ENCODE measurements at places on chromosomes 7 and 10. TPM values are rescaled to one million over a fixed set of nuclear protein-coding genes. Genes with fewer than 3 reads are reported as not detected.
A peak's percentile ranks its signal among the peaks of the same experiment; 100 is the strongest.

GRCh38 chr10:45075826-45076380, 75.2 kb downstream of the ZNF22 start:
- no peak for DNase-seq
- no peaks in the 10 kb centered on the region for H3K36me3 ChIP-seq
- 0 out of 2 replicates have a peak, but pooled peaks cover 9% of the 10 kb centered on the region for H3K27me3 ChIP-seq
- H3K4me1 ChIP-seq, result no peaks in the 10 kb centered on the region

- no peaks in the 10 kb centered on the region for H3K4me1 ChIP-seq
- H3K4me3 ChIP-seq, result no peak overlapping the region
- no peaks in the 10 kb centered on the region for H3K27me3 ChIP-seq
- DNase-seq, result no peak
- H3K36me3 ChIP-seq, result no peaks in the 10 kb centered on the region
- H3K27ac ChIP-seq, result no peak overlapping the region
These were observed 20.4 kb upstream of the ST8SIA6 start for GRCh38 chr10:17474595-17475323.

DNA sequence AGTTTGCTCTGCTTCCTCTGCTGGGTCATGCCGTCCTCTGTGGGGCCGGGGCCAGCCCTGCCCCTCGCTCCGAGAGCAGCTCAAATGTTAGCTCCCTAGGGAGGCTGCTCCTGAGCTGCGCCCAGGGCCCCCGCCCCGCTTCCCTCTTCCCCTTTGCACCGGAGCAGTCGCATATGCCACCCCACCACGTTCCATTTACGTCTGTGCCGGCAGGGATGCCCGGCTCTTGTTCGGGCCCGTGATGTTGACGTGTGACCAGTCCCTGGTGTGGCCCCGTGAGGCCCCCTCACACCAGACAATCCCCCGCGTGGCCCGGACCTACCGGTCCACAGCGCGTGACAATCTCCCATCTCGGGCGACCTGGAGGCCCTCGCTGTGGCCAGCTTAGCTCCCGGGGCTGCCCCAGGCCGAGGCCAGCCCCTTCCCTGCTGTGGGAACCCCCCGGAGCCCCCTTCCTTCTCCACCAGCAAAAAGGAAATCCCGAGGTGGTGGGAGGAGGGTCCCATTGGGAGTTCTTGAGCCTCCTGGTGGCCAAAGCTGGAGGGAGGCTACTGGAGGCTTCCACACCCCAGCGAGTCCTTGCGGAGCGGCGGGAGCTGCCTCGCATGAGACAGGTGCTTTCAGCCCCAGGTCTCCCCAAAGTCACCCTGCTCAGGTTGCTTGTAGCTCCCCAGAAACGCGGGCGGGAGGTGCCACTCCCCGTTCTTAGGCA, 15.2 kb downstream of the FAM20C start:
- no peak for DNase-seq
- H3K4me3 ChIP-seq, result no peak overlapping the region
- H3K36me3 ChIP-seq, result no peaks in the 10 kb centered on the region
- no peak overlapping the region for H3K27ac ChIP-seq
- no peaks in the 10 kb centered on the region for H3K27me3 ChIP-seq
- no peaks in the 10 kb centered on the region for H3K4me1 ChIP-seq

GRCh38 chr10:79937701-79938151, 11.2 kb downstream of the SFTPD start:
- peaks cover 40% of the 10 kb centered on the region for H3K27me3 ChIP-seq
- no peaks in the 10 kb centered on the region for H3K36me3 ChIP-seq
- DNase-seq, result no peak
- H3K4me1 ChIP-seq, result no peaks in the 10 kb centered on the region

GRCh38 chr10:43091846-43092245, 15.0 kb downstream of the RET start:
- no peaks in the 10 kb centered on the region for H3K36me3 ChIP-seq
- no peak overlapping the region for H3K27ac ChIP-seq
- DNase-seq, result peak; percentile 59
- H3K4me3 ChIP-seq, result no peak overlapping the region

- H3K4me1 ChIP-seq, result no peaks in the 10 kb centered on the region
- H3K4me3 ChIP-seq, result no peak overlapping the region
- DNase-seq, result no peak
- H3K36me3 ChIP-seq, result no peaks in the 10 kb centered on the region
- H3K27ac ChIP-seq, result no peak overlapping the region
These were observed 7.7 kb upstream of the AEBP1 start for GRCh38 chr7:44096326-44096881.

- H3K4me3 ChIP-seq, result no peak overlapping the region
- H3K27me3 ChIP-seq, result no peaks in the 10 kb centered on the region
- H3K4me1 ChIP-seq, result no peaks in the 10 kb centered on the region
- peaks cover 16% of the 10 kb centered on the region for H3K36me3 ChIP-seq
These were observed 77.5 kb downstream of the EGFR start for GRCh38 chr7:55096323-55096722.

- H3K27me3 ChIP-seq, result no peaks in the 10 kb centered on the region
- H3K4me3 ChIP-seq, result no peak overlapping the region
- no peak for DNase-seq
- H3K4me1 ChIP-seq, result no peaks in the 10 kb centered on the region
- no peaks in the 10 kb centered on the region for H3K36me3 ChIP-seq
- H3K27ac ChIP-seq, result no peak overlapping the region
These were observed 271.9 kb downstream of the PLXDC2 start for GRCh38 chr10:20088061-20088701.

- no peaks in the 10 kb centered on the region for H3K27me3 ChIP-seq
- no peaks in the 10 kb centered on the region for H3K36me3 ChIP-seq
- H3K4me3 ChIP-seq, result no peak overlapping the region
- DNase-seq, result peak; percentile 56
- peak overlapping the region; percentile 83 for H3K27ac ChIP-seq
- peaks cover 30% of the 10 kb centered on the region for H3K4me1 ChIP-seq
These were observed 148.7 kb downstream of the MYOF start for GRCh38 chr10:93333278-93333978.

DNA sequence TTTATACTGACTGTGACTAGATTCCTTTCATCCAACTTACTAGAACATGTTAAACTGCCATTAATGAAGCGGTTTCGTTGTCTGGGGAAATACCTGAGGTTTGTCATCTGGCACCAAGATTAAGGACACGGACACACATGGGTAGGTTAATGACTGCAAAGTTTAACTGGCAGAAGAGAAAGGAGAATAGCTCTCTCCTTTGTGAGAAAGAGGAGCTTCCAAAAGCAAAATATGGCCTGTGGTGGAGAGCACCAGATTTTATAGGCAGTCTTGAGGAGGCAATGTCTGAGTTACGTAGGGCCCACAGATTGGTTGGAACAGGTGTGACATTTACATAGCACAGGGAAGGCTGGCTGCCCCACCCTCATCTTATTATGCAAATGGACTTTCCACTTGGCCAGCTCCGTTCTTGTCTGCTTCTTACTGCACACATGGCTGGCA, 1193.0 kb upstream of the CELF2 start:
- no peak overlapping the region for H3K27ac ChIP-seq
- H3K36me3 ChIP-seq, result no peaks in the 10 kb centered on the region
- no peak for DNase-seq

DNA sequence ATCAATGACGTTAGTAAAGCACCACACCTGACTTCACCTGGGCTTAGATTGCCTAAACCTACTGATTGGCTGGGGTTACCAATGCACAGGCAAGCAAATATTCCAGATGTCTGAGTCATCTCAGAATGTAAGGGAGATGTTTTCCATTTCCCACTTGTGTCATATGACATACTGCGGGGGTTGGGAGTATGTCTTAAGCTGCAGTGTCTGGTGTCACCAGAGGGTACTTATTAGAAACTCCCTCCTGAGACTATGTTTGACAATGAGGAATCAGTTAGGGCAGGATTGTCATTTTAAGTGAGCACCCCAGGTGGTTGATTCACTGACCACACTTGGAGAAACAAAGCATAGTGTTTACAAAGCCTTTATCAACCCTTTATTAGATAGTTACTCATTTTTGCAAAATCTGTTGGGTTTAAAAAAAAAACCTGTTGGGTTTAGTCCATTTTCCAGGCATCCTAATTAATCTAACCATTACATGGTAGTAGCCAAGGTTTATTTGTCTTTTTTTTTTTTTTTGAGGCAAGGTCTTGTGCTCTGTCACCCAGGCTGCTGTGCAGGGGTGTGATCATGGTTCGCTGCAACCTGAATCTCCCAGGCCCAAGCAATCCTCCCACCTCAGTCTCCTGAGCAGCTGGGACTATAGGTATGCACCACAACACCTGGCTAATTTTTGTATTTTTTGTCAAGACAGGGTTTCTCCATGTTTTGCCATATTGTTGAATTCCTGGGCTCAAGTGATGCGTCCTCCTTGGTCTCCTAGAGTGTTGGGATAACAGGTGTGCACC, 72.5 kb downstream of the CDK6 start:
- peak; percentile 74 for DNase-seq
- H3K36me3 ChIP-seq, result peaks cover 21% of the 10 kb centered on the region
- H3K27me3 ChIP-seq, result no peaks in the 10 kb centered on the region

GRCh38 chr7:32299133-32299702, 191.0 kb downstream of the LSM5 start:
- no peaks in the 10 kb centered on the region for H3K36me3 ChIP-seq
- no peak for DNase-seq
- H3K4me1 ChIP-seq, result no peaks in the 10 kb centered on the region
- no peak overlapping the region for H3K27ac ChIP-seq
- H3K4me3 ChIP-seq, result no peak overlapping the region
- peaks cover 45% of the 10 kb centered on the region for H3K27me3 ChIP-seq

GRCh38 chr7:138382862-138383565, 77.0 kb upstream of the TRIM24 start:
- no peak overlapping the region for H3K4me3 ChIP-seq
- H3K27ac ChIP-seq, result no peak overlapping the region
- no peak for DNase-seq
- H3K36me3 ChIP-seq, result no peaks in the 10 kb centered on the region

- no peak overlapping the region for H3K4me3 ChIP-seq
- no peaks in the 10 kb centered on the region for H3K36me3 ChIP-seq
- no peaks in the 10 kb centered on the region for H3K4me1 ChIP-seq
- no peaks in the 10 kb centered on the region for H3K27me3 ChIP-seq
These were observed 654.5 kb upstream of the CELF2 start for GRCh38 chr10:10363217-10363616.

DNA sequence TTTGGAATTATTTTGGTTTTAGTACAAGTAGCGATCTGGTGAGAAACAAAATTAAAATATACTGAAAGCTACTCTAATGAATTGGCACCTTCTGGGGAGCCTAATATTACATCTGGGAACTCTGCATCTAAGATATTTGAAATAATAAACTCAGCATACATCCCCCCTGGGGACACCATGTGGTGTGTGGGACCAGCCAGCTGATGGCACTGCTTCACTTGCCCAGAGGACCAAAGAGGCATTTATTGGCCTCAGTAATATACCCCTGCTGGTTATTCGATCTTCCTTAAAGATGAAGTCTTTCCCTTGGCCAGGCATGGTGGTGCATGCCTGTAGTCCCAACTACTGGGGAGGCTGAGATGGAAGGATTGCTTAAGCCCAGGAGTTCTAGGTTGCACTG, 195.1 kb upstream of the AUTS2 start:
- no peak overlapping the region for H3K27ac ChIP-seq
- no peaks in the 10 kb centered on the region for H3K27me3 ChIP-seq
- H3K4me1 ChIP-seq, result no peaks in the 10 kb centered on the region
- H3K36me3 ChIP-seq, result no peaks in the 10 kb centered on the region

DNA sequence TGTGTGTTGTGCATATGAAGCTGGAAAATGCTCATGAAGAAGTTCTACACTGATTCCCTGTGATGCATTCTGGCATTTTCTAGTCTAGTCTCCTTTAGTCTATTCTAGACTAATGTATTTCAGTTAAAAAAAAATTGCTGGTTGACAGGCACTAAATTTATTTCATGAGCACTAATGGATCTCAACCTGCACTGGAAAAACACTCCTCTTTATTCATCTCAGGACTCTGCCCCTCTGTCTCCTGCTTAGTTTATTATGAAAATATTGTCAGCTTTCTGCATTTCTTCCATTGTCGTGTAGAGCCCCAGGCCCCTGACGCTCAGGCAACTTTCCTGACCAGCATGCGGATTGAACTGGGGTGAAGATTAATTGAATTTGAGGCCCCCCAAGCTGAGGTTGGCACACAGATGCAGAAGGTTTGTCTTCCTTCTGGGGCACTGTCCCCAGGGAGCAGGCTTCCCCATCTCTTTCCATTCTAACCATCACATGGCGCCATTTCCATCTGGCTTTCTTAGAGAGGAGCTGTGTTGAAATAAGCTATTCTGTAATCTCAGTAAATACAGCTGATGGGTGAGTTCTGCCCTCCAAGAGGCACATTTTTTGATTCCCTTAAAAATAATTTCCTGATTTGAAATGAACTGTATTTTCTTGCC, 128.7 kb downstream of the INSYN2A start:
- H3K27ac ChIP-seq, result no peak overlapping the region
- H3K4me3 ChIP-seq, result no peak overlapping the region
- DNase-seq, result no peak
- H3K4me1 ChIP-seq, result no peaks in the 10 kb centered on the region
- no peaks in the 10 kb centered on the region for H3K27me3 ChIP-seq

GRCh38 chr10:96541921-96542320, 28.2 kb upstream of the TLL2 start:
- no peak overlapping the region for H3K27ac ChIP-seq
- H3K4me1 ChIP-seq, result no peaks in the 10 kb centered on the region
- peaks cover 4% of the 10 kb centered on the region for H3K36me3 ChIP-seq
- H3K4me3 ChIP-seq, result no peak overlapping the region
- H3K27me3 ChIP-seq, result no peaks in the 10 kb centered on the region

GRCh38 chr7:2776401-2776800, 67.7 kb downstream of the GNA12 start:
- peak overlapping the region; percentile 73 for H3K27ac ChIP-seq
- DNase-seq, result no peak
- peaks cover 69% of the 10 kb centered on the region for H3K4me1 ChIP-seq
- no peaks in the 10 kb centered on the region for H3K27me3 ChIP-seq

DNA sequence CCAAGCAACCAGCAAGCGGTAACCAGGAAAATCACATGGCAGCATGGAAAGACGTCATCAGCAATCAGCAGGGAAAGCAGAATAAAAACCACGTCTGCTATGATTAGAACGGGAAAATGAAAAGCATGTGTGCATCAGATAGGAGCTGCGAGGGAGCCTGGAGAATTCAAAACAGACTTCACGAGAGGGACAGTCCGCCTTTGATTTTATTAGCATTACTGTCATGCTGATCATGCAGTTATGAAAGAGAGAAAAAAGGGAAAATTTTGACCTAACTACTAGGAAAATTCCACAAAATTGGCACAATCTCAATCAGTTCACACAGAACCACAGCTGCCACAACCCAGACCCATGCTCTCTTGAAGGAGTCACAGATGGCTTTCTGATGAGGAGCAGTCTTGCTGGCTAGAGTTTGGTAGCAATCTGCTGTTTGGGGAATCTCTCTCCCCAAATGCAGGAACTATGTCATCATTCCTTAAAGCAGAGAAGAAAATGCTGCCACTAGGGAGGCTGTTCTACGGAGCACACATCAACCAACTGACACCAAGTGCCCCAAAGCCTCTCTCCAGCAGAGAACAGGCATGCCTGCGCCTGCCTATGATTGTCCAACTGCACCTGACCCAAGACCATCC, 295.9 kb downstream of the TNS3 start:
- no peak overlapping the region for H3K27ac ChIP-seq
- no peak for DNase-seq
- peaks cover 6% of the 10 kb centered on the region for H3K4me1 ChIP-seq

Gene SPDYE9
- total RNA-seq, result not detected

Gene NRF1
- total RNA-seq, result 23.2 TPM

Gene PNLIP
- total RNA-seq, result not detected

Gene NXPH1
- total RNA-seq, result not detected

Gene TSPAN33
- total RNA-seq, result 5.8 TPM

Gene EVX1
- total RNA-seq, result not detected

Gene STK31
- 0.48 TPM for total RNA-seq

Gene MSS51
- 3.3 TPM for total RNA-seq

Gene CRYGN
- 1.2 TPM for total RNA-seq

Gene GHRHR
- not detected for total RNA-seq

Gene DYNC1I1
- not detected for total RNA-seq

Gene THAP5
- total RNA-seq, result 28.5 TPM

Gene SLC26A3
- total RNA-seq, result not detected

Measured in PC-9 (cell line).